Lower leg skin (tissue), 4 donors: ENCODE measurements at places on chromosomes 5 and 9.

GRCh38 chr5:1391691-1392090, 46.8 kb upstream of the CLPTM1L start:
- DNase-seq: no peak

DNA sequence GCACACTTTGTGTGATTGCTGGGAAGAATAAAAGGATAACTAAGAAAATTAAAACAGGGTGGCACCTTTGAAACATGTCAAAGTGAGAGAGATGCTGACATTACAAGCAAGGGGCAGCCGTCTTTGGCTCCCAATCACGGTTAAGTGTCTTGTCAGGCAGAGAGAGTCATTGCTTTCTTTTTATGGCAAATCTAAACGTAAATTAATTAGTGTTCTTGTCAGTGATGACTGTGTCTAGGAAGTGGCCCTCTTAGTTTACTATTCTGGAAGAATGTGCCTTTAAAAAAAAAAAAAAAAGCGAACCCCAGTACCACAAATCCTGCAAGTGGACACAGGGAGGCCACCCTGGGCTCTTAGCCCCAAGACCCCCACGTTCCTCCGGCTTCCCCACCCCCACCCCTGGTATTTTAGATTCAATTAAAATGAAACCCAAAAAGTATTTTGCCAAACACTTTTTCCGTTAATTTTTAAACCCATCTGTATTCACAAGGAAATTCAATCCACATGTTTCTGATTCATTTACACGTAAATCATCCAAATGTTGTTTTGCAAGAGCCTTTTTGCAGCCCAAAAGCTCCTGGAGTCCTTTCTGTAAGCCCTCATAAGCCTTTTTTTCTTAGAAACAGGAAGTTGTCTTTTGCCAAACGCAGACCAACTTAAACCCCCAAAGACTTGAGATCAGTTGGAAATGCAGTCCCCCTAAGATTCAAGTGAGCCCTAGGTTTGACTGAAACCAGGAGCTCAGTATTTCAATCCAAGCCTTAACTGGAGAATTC, 399.3 kb downstream of the EBF1 start:
- no peak for DNase-seq

- peak; percentile 93 for DNase-seq
Measured at GRCh38 chr5:91313757-91314673, 69.1 kb downstream of the ARRDC3 start.

DNA sequence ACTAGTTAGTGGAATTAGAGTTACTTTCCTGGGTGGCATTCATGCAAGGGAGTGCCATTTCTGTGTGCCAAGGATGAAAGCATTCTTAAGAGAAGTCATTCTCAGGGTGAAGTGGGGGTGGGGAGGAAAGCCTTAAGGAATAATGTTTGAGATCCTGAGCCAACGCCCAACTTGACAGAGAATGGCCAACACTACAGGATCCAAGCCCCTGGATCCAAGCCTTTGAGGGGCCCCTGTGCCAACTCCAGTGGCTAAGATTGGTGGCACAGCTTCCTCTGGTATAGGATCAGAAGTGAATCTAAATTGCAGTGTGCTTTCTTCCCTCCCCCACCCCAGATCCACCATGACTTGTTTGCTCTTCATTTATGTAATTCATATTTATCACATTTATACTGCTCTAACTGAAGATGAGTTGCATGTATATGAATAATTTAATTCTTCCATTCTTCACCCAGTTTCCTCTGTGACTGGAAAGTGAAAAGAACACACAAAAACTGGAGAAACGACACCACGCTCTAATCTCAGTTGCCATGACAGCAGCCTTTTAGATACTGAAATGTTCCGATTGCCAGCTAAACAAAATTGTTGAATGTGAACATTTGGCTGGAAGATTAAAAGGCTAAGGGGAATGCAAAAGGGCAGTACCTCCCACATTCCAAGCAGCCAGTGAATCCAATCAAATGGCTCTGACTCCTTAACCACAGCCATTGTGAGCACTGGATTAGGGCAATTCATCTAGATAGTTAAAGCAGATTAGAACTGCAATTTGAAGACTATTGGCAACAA, 4.5 kb downstream of the ZNF608 start:
- no peak for DNase-seq

DNA sequence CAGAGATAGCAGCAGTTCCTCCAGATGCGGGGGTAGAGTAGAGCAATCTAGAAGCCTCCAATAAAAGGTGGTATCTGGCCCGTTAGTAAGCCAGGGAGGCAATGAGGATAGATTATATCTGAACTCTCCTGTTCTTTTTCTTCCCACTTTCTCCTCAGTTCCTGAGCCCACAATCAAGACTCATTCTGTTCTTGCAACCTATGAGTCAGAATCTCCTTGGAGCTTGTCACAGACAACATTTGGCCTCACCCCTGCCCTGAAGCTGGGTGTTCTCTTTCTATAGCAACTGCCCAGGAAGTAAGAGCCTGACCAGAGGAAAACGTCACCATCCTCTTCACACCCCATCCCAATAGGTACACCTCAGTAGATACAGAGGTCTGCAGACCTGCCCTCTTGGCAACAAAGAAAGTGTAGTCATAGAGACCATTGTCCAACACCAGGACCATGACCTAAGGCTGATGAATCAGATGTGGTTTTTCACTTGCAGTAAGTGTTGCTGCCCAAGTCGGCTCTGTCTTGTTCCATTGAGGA, 76.3 kb upstream of the PCA3 start:
- DNase-seq: no peak

- no peak for DNase-seq
Measured at GRCh38 chr9:72579880-72580550, 58.6 kb downstream of the TMC1 start.

DNA sequence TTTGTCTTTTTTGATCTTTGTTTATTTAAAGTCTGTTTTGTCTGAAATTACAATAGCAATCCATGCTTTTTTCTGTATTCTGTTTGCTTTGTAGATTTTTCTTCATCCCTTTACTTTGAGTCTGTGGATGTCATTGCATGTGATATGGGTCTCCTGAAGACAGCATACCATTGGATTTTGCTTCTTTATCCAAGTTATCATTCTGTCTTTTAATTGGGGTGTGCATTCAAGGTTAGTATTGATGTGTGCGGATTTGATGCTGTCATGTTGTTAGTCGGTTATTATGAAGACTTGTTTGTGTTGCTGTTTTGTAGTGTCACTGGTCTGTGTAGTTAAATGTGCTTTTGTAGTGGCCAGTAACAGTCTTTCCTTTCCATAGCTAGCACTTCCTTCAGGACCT, 23.0 kb downstream of the POLK start:
- no peak for DNase-seq

DNA sequence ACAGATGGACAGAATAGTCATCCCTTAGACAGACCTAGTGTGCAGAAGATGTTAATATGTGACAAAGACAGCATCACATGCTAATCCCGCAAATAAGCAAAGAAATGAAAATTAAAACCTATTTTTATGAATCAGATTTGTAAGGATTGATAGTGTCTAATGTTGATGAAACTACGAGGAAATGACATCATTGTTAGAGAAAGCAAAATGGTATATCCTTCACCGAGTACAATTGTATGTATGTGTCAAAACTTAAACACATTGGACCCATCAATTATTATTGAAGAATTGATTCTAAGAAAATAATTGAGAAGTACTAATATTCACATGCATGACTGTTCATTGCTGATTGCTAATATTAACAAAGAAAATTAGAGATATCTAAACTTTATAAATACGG, 493.2 kb downstream of the BNC2 start:
- no peak for DNase-seq

- no peak for DNase-seq
Measured at GRCh38 chr5:94884311-94884710, 265.8 kb downstream of the SLF1 start.

- no peak for DNase-seq
Measured at GRCh38 chr5:148861088-148861487, 34.7 kb downstream of the ADRB2 start.

DNA sequence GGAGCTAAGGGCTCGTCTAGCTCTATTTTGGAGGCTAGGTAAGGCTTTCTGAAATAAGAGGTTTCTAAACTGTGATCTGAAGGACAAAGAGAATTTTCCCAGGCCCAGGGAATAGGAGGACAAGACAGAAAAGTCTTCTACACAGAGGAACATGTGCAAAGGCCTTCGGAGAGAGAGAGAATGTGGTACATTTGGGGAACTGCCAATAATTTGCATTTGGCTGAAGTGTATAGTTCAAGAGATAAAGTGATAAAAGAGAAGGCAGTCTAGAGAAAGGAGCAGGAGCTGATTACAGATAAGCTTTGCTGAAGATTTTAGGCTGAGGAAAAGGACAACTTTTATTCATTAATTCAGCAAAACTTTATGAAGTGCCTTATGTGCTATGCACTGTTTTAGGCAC, 214.4 kb upstream of the ELL2 start:
- DNase-seq: no peak

DNA sequence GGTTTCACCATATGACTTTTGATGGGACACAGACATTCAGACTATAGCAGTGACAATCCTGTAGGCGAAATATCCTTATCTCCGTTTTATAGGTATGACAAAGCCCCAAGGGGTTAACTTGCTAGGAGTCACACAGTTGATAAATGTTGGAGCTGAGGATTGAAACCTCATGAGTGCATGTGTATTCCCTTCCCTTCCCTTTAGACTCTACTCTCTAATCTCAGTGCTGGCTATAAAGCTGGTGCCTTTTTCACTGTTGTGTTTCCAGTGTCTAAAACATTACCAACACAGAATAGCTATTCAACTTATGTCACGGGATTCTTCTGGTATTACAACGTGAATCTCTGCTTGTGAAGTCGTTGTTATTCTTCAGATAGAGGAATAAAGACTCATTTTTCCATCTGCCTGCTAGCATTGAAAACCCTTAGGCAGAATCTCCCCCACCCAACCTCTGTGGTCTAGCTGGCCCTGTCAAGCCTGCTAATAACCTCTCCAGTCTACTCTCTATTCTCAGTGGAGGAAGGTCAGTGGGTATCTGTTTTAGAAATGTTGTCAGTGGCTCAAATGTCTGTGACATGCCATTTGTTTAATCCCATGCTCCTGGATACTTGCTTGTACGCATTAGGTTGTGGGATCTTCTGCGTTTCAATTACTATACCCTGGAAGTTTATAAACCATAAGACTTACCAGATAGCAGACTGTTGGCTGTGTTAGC, 121.2 kb downstream of the TLE4 start:
- no peak for DNase-seq

- no peak for DNase-seq
Measured at GRCh38 chr9:98081477-98082219, 25.1 kb downstream of the NANS start.

DNA sequence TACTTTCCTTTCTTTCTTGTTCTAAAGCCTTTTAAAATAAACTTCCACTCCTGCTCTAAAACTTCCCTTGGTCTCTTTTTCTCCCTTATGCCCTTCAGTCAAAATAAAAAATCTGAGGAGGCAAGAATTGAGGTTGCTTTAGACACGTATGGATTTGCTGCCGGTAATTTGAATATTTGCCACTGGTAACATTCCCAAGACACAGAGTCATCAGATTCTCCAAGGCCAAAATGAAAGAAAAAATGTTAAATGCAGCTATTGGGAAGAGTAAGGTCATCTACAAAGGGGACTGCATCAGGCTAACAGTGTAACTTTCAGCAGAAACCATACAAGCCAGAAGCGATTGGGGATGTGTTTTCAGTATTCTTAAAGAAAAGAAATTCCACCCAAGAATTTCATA, 311.1 kb downstream of the CDH18 start:
- no peak for DNase-seq

DNA sequence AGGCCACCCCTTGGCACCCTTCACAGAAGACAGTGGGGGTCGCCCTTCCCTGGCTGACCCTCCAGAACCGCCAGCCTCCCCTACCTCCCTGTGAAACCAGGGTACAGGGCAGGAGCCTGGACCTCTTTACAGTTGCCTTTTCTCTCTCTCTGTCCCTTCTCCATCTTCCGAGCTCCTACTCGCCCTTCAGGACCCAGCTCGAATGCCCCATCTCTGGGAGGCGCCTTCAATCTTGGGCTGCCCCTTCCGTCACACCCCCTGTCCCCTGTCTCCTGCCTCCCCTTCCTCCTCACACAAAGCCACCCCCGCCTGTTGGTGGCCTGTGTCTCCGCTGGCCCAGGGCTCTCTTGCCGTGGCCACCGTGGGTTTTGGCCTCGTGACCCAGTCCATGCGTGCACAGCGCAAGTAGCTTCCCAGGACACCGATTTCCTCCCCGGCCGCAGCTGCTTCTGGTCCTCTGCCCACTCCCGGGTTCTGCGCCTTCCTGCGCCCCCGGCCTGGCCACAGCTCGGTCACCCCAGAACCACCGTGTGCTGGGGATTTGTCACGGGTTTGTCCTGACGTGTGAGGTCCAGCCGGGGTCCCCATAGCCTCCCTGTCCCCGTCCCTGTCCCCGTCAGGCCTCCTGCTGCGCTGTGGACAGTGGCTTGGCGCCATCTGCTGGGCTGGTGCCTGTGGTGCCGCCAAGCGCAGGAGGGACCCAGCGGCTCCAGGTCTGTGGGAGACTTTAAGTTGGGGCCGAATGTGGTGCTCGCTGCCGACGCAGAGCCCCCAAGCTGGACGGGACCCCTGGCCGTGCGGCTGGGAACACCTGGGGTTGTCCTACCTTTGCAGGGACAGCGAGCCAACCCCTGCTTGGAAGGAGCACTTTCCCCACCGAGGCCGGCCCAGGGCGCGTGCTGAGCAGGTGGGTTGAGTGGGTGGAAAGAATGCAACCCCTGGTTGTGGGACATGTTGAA, 4.0 kb upstream of the TMEM250 start:
- DNase-seq: peak; percentile 95

GRCh38 chr5:149114403-149115312, 26.6 kb upstream of the ABLIM3 start:
- DNase-seq: no peak

DNA sequence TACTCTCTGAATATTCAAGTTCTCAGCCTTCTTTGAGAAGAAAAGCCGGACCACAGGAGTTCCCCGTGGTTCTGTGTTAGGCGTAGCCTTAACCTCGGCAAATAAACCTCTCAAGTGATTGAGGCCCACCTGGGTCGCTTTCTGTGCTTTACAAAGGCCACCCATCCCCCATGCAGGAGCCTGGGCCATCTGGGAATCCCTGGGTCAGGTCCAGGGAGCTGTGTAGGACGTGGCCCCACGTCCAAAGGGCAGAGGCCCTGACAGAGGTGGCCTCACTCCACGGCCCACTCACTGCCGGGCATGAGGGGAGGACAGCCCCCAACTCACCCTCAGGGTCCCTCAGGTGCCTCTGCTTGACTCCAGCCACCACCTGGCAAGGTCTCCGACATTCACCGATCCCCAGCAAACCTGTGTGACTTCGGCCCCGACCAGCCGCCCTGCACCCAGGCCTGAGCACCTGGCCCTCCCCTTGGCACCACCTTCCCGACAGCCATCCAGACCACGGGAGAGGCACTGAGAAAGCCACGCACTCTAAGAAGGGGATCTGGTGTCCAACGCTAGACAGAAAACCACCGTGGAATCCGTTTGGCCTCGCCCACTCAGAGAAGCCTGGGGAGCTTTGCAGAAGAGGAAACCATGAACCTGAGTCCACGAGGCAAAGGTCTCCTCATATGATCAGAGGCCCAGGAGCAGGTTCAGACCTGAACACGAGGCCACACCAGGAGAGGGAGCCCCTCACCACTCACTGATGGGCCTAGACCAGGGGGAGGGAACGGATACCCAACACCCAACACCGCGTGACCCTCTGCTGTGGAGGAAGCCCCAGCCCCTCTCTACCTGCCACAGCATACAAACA, 4.5 kb downstream of the SLC12A7 start:
- DNase-seq: no peak
